Pons (tissue), 1 donor: ENCODE measurements at places on chromosomes 6 and 20.

DNA sequence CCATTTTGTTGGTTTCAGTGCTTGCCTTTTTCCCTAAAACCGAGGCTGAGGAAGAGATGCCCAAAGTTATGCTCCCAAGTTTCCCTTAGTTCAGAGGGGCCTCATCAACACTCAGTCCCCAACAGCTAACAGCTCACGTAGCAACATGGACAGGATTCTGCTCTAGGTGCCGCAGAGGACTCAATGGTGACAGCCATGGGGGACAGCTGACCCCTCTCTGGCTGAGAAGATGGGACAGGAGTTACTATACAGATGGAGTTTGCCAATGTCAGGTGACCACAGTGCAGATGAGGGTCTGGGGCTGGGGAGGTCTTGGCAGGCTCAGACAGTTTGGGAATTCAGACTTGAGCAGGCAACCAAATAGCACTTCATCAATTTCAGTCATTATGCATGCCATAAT lies 67.3 kb downstream of the NPEPL1 start:
- DNase-seq: no peak

GRCh38 chr6:111992851-111993250 lies 61.1 kb upstream of the CCN6 start:
- DNase-seq: no peak

GRCh38 chr6:85580118-85580877 lies 13.4 kb downstream of the SNX14 start:
- no peak for DNase-seq

GRCh38 chr6:64081453-64081852 lies 445.9 kb downstream of the PHF3 start:
- no peak for DNase-seq

DNA sequence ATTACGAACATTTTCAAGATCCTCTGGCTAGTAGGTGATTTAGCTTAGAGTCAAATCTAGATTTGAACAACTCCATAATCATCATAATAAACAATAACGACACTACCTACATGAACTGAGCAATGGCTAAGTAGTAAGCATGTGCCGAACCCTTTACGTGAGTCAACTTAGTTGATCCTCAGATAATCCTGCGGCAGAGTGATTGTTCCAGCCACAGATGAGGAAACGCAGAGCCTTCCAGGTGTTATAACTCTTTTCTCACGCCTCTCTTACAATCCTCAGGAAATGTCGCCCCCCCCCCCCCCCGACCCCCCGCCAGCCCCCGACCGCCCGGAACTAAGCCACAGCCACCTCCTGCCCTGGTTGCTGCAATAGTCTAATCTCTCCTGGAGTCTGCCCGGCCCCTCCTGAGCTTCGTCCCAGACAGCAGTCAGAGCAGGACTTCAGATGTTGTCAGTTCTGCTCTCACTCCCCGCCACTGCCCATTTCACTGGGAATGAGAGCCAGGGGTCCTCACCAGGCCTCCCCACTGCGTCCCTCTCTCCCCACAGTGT lies 141.5 kb upstream of the AGPAT4 start:
- no peak for DNase-seq

- DNase-seq: no peak
These were observed 9.9 kb downstream of the LPIN3 start for GRCh38 chr20:41350408-41350962.

GRCh38 chr20:62208795-62209755 lies 11.0 kb downstream of the HRH3 start:
- no peak for DNase-seq

DNA sequence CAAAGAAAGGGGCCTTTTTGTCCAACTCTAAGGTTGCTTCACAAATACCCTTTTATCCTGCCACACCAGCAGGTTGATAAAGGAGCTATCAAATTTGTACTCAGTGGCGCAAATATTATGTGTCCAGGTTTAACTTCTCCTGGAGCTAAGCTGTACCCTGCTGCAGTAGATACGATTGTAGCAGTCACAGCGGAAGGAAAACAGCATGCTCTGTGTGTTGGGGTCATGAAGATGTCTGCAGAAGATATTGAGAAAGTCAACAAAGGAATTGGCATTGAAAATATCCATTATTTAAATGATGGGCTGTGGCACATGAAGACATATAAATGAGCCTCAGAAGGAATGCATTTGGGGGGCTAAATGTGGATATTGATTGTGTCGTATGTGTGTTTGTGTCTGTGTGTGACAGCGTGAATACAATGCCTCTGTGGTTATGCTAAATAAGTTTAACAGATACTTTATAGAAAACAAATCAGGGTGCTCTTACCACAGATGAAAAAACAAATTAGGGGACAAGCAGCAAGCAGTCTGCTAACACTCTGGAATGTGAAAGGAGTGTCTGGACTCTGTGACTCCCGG lies 33.6 kb downstream of the HM13 start:
- no peak for DNase-seq
